ENCODE measurements at places on chromosomes 1 and 21.
A peak's percentile ranks its signal among the peaks of the same experiment; 100 is the strongest.

DNA sequence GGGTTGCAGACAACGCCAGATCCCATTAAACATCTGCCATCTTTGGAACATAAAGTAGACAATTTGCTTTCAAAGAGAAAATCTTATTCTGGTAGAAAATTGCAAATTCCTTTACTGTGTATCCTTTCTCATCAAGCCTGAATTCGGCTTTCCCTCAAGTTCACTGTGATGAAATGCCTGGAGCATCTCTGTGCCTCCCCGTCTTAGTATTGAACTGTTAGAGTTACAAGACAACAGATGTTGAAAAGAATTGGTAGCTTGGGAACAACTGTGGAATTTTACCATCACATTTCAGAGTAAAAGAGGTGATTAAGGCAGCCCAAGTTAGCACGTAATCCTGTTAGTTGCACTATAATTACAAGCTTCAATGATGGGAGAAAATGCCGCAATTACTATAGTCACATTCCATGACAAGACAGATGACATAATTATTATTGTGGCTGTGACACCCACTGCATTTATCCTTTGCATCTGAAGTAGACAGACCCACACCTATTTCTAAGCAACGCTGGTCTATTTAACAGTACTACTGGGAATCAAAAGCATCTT lies 54.4 kb upstream of the B3GALNT2 start:
- no peak for DNase-seq

- DNase-seq = peak; percentile 35
These were observed 10.5 kb downstream of the ATP5IF1 start for GRCh38 chr1:28246427-28246832.

GRCh38 chr1:72827278-72827677 lies 544.9 kb upstream of the NEGR1 start:
- DNase-seq = no peak

DNA sequence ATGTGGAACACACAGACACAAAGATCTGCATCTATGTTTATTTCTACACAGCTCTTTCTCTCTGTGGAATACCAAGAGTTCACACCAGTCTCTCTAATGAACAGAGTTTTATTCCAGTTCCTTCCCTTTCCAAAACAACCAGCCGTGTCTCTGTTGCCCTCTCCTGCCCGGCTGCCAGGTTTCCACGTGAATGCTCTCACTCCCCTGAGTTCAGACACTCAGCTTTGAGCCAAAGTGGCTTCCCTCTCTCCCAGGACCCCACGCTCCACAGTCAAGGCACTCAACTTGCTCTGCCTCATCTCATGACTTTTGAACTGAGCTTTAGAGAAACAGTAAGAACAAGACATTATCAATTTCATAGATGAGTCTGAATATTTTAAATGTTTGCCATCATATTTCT lies 488.9 kb downstream of the SMYD3 start:
- no peak for DNase-seq

DNA sequence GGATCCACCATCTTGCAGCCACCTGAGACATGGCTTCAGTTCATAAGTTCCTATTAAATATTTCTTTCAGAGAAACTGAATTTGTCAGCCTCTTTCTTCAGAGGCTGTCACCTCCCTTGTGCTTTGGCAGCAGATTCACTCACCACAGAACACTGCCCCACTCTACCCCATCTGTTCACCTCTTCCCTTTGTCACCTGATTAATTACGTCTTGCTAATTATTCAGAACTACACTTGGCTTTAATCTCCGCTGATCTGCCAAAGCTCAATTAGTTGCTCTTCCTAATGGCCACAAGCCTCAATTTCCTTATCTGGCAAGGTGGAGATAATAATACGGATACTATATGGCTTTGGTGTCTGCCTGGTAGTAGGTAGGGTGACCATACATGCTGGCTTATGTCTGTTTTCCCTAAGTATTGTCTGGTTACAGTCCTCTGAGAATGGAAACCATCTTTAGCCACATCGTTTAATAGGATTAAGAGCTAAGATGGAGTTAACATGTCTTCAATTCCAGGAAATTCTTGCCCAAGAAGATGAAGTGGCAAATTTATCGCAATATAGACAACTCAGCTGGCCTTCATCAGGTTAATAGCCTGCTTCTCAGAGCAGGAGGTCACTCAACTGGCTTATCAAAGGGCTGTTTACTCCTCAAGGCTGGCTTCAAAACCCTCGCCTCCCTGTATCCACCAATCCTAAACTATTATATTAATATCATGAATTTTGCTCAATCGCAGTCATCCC lies 58.2 kb upstream of the ADAR start:
- no peak for DNase-seq

DNA sequence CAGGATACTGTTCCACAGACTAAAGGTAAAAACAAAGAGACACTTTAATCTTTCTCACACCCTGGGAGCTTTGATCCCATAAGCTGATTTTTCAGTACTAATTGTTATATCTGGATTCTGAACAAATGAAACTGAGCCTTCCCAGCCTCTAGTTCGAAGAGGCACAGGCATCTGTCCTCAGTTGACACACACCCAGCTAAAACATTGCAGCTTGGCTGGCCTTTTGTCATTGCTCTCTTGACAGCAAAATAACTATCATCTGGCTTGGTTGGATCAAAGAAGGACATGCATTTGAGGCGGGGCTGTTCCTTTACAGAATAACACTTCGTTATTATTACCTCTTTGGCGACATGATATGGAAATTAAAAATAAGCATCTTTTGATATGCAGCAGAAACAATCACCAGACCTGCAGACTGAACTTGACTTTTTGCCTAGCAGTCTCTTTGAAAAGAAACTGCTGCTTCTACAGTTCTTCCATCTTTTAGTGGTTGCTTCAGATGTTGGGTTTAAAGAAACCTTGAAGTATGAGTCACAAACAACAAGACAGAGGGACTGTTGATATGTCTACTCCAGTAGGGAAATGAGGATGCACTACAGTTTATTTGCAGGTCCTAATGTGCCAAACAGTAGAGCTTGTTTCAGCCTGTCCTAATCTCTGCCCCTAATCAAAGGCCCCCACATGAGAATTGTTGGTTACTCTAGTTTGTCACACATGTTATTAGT lies 166.5 kb downstream of the TPR start:
- no peak for DNase-seq

DNA sequence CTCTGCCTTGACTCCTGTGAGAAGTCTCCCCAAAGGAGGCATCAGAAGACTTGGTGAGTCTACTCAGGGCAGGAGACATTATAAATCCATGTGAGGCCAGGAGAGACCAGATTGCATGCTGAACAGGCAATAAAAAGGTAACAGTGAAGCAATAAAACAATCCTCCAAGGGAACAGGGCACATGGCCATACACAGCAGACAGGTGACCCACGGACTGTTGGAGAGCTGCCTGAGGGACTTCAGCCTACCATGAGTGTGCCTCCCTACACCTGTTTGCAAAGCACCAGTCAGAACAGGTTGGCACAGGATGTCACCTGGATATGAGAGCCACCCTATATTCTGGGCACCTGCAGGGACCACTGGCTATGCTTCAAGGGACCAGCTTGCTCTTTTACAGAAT lies 67.6 kb downstream of the MAB21L3 start:
- no peak for DNase-seq

- DNase-seq = no peak
These were observed 43.0 kb downstream of the TOR3A start for GRCh38 chr1:179124873-179125272.

GRCh38 chr1:200379940-200380588 lies 29.8 kb downstream of the ZNF281 start:
- DNase-seq = no peak

DNA sequence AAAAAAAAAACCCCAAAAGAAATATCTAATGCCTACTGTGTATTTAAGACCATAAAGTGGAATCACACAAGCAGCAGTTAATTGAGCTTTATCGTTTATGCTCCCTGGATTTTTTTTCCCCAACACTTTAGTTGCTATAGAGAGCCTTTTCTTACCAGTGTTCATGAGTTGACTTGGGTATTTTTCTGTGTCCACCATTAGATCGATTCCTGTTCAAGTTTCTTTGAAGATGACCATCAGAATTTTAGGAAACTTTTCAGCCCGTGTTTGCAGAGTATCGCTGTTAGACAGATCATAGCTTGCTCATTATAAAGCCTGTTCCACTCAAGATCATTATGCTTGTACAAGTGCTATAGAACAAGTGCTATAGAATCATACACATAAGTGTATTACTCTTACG lies 1.5 kb downstream of the RALGPS2 start:
- no peak for DNase-seq

GRCh38 chr1:166328956-166329355 lies 162.2 kb upstream of the FAM78B start:
- no peak for DNase-seq

GRCh38 chr1:160795951-160796383 lies at the start of gene LY9:
TSS of gene LY9 (plus strand) at chr1:160796174. CDS start at chr1:160796188, 14 bp downstream.
- no peak for DNase-seq

DNA sequence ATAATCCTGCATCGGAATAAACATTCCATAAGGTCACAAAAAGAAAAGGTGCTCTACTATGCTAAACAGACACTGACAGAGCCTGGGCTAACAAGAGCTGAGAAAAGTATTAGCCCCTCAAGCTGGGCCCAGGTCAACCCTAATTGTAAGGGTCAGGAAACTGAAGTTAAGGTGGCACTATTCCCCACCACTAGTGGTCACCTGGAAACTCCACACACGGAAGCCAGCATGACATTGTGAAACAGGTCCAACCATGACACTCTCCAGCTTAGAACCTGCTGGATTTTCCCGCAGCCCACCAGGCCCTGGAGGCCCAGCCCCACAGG lies 1.2 kb downstream of the PTTG1IP start:
- DNase-seq = peak; percentile 53

DNA sequence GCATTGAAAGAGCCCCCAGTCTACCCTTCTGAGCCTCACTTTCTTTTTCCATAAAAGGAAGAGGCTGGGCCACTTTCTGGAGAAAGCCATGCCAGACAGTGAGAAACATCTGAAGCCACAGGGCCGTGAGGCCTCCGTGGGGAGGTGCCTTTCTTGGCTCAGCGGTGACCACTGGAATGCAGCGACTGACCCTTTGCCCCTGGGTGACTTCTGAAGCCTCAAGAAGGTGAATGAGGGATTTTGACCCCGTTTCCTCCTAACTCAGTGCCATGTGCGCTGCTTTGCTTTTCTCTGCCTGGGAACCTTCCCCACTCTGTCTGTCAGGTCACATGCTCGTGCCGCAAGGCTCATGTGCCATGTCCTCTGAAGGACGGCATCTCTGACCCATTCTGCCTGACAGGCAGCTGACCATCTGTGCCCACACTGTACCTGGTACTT lies 44.7 kb upstream of the A3GALT2 start:
- no peak for DNase-seq

DNA sequence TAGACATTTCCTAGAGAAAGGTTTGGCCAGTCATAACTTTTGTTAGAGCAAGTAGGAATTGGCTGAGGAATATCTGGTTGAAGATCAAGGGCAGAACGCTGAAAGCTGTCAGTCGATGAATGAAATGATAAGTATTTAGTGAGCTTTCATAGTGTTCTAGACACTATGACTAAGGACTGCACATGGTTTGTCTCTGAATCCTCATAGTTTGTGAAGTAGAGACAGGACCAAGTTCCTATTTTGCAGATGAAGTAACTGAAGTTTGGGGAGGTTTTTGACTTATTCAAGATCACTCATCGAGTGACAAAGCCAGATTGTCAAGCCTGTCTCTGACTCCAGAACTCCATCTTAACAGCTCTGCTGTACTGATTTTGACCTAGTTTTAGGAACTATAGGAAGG lies 4.7 kb downstream of the ELOA start:
- DNase-seq = no peak

DNA sequence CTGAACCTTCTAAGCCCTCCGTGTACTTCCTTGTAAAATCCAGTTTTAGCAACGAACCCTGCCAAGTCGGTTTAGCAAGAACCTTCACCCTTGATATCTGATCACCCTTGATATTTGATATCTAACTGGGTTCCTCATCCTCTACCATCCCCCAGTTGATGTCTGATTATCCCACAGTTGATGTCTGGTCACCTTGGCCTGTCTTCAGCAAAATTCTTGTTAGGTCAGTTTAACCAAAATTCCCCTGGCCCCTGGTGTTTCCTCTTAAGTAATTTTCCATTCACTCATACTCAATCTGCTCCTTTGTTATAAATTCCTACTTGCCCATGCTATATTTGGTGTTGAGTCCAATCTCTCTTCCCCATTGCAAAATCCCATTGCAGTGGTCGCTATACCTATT lies 114.5 kb upstream of the ZNHIT6 start:
- DNase-seq = no peak

- no peak for DNase-seq
These were observed 129.2 kb downstream of the CYYR1 start for GRCh38 chr21:26443867-26444266.

GRCh38 chr1:41537788-41538351 lies 53.4 kb upstream of the EDN2 start:
- no peak for DNase-seq

- DNase-seq = peak; percentile 80
These were observed 67.7 kb upstream of the AJAP1 start for GRCh38 chr1:4586611-4587160.

- no peak for DNase-seq
These were observed 7.1 kb upstream of the CDK18 start for GRCh38 chr1:205497351-205497750.

DNA sequence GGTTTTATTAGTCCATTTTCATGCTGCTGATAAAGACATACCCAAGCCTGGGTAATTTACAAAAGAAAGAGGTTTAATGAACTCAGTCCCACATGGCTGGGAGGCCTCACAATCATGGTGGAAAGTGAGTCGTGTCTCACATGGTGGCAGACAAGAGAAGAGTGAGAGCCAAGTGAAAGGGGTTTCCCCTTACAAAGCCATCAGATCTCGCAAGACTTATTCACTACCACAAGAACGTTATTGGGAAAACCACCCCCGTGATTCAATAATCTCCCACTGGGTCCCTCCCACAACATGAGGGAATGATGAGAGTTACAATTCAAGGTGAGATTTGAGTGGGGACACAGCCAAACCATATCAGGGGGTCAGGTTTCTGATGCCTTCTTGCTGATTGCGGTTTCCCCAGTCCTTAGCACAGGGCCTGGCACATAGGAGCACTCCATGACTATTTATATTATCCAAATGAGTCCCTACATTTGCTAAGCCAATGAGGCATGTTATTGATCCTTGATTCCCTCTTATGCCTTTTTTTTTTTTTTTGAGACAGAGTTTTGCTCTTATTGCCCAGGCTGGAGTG lies 35.3 kb upstream of the PAXBP1 start:
- DNase-seq = no peak

GRCh38 chr1:231188768-231189167 lies 26.9 kb downstream of the TRIM67 start:
- no peak for DNase-seq

DNA sequence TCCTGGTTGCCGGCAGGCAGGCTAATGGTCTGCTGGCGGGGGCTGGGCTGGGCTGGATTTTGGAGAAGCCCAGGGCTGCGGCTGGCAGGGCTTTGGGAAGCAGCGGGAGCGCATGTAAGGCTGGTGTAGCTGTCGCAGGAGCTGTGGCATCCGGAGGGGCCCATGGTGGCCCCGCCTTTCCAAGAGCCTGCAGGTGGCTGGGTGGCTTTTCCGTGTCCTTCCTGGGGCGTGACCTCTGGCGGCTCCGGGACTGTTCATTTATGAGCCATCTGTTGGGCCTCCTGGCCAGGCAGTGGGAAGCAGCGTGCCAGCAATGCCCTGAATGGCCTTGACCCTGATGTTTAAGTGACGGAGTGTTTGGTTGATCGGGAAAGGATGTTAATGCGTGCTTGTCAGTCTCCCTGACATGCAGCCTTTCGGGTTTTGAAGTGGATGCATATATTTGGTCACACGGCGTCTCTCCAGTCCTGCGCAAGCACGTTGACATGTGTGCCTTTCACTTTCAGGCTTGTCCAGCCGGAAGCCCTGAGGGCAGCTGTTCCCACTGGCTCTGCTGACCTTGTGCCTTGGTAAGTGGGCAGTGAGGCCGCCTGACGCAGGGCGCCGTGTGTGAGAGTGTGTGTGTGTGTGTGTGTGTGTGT lies 38.5 kb downstream of the AGPAT3 start:
- DNase-seq = no peak

Data from hematopoietic multipotent progenitor cell treated with erythropoietin and hydrocortisone succinate and interleukin-3 and kit ligand, for 17 days (in vitro differentiated cells).